M059J (cell line): ENCODE measurements at places on chromosomes 12 and 14.

DNA sequence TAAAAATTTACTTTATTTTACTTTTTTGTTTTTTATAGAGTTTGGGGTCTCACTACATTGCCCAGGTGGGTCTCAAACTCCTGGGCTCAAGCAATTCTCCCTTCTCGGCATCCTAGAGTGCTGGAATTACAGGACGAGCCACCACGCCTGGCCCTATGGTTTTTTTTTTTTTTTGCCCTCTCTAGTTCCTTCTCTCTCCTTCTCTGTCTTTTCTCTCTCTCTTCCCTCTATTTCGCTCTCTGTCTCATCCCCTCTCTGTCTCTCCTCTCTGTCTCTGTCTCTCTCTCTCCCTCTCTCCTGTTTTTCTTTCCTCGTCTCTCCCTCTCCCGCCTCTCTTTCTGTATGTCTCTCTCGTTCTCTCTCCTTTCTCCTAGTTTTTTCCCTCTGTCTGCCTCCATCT, 202.6 kb upstream of the LHX5 start:
- DNase-seq = no peak

DNA sequence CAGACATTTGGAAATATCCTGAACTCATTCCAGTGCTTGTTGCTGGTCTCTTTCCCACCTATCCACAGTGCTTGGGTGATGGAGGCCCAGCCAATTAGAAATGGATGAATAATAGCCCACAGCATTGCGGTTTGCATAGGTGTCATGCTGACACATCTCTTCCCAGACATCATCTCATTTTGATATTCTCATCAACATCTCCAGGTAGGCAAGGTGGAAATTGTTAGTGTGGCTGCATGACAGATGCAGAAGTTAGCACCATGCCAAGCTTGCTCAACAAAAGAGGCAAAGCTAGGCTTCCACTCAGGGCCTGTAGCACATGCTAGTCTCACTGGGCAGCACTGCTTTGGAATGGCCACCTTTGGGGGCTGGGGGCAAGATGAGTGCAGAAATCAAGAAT, 1118.9 kb downstream of the VRK1 start:
- DNase-seq = no peak

DNA sequence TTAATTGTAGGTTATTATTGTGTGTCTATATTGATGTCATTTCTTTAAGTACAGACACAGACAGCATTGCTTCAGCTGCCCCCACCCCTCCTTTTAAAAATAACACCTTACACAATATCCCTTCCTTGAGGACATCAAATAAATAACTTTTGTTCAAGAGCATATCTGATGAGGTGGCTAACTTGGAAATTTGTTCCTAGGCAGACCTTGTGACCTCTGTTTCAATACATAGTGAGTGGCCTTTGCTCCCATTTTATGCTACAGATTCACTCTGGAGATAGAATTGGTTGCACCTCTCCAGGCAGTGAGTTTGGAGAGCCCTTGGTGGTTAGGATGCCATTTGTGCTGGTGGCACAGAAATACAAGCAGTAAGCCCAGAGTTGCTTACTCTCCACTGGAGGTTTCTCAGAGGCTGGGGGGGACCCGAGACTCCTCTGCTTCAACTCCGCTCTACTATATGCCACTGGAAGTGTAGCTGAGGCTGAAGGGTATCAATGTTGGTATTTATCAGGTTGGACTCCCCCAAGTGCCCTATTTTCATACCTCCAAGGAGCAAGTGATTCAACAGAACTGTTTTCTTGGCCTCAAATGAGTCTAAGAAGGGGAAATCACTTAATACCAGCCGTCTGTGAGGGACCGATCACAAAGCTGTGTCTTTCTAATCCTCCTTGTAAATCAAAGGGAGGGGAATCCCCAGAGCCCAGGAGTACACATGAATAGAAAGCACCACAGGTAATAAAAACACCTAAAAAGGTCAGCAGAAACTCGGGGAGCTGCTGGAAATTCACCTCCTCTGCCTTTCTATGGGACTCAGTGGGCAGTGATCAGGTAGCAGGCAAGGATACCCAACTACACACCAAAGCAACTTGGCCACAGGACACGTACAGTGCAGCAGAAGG, 463.1 kb downstream of the RAD51B start:
- DNase-seq = no peak

- no peak for DNase-seq
Measured at GRCh38 chr12:51419425-51420193, 5.0 kb upstream of the SLC4A8 start.

DNA sequence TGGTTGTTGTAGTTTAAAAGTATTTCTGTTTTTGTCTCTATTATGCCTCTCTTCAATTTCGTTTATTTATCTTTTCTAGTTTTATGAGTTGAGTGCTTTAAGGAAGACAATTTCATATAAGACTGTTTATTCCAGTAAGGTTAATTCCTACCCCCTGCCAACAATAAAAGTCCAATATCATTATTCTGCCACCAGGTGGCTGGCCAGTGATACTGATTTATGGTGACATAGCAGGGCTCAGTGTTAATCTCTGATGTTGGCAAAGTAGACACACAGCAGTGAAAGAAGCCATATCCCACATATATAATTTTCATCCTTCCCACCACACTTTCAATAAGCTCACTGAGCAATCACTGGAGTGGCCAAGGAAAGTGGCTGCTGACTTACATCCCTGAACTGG, 69.0 kb upstream of the BMP4 start:
- peak; percentile 57 for DNase-seq

- peak; percentile 32 for DNase-seq
Measured at GRCh38 chr12:93441081-93441616, 598 bp downstream of the UBE2N start.
